ENCODE measurements at places on chromosomes 11 and 22.

- no peak for DNase-seq
These were observed 1255.2 kb downstream of the LRRC4C start for GRCh38 chr11:40204228-40204627.

- peak; percentile 70 for DNase-seq
These were observed 16.9 kb upstream of the RAC2 start for GRCh38 chr22:37260901-37261336.

- no peak for DNase-seq
These were observed 1.4 kb downstream of the SMPD1 start for GRCh38 chr11:6391537-6392134.

DNA sequence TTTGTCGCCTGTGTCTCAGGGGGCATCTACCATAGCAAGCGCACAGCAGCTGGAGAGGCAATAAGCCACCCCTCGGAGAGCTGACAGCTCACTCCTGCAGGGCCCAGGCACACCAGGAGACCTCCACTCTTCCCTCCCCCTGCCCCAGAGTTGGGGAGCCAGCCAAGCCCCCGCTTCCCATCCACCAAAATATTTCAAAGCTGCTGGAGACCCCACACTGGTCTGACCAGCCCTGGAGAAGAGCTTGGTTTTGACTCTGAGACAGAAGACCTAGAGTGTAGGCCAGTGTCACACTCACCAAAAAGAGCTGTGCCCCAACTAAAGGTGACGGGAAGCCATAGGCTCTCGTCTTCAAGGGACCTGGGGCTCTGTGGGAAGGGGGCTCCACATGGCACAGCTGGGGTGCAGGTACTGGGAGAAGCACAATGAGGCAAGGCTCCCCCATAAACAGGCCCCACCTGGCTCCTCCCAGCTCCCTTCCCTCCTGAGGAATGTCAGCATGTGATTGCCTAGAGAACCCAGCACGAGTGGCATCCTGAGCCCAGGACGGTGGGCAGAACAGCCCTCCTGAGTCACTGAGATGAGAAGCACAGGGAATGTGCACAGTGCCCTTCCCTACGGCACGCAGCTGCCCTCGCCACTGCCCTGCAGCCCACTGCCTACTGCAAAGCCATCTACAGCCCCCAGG is 5.8 kb upstream of the GNAZ start:
- DNase-seq: no peak
